Ecto neural progenitor cell (in vitro differentiated cells): ENCODE measurements at places on chromosomes 7 and 10.

- no peak for DNase-seq
These were observed 37.1 kb downstream of the SLC25A13 start for GRCh38 chr7:96284835-96285234.

DNA sequence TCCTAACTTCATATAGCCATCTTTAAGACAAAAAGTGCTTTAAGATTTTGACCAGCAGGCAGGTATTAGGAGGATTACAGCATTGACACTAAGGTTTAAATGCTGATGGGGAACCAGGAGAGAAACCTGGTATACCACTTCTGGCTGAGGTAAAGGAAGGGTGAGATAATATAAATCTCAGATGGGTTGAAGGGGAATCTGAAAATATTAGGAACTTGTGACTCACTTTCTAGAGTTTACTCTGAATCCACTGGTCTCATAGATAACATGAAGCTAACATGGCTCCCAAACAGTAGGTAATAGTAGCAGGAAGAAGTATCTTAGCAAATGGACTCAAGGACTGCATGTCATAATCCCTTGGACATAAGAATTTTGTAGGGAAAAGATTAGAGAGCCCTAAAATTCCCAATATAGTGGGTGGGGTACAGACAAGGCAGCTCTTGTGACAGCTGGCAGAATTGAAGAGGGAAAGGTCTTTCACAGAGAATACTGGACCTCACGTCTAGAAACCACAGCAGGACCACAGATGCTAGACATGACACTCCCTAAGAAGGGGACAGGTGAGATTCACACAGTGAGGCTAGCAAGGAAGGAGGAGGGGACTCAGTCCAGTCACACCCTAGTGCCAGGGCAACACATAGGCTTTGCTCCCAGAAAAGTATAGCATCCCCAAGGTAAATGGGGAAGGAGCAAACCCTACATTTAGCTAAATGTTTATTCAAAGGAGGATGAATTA, 3.5 kb downstream of the PTTG1IP2 start:
- DNase-seq: no peak

- DNase-seq: no peak
These were observed 71.5 kb upstream of the ANLN start for GRCh38 chr7:36318116-36318515.

DNA sequence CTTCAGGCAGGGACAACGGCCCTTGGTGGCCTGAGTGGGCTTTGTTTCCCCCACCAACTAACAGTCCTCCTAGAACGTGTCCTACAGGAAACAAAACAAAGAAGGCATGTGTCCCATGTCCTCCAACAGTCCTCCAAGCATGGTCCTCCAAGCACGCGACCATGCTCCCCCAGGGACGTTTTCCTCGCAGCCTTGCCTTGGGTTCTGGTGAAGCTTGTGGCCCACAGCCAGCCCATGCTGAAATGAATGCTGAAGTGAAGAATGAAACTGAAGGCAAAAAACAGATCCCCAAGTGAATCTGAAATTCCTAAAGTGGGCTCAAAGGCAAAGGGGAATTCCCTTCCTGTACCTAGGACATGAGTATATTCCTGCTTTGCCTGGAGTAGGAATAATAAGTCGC, 176.6 kb downstream of the JCAD start:
- DNase-seq: no peak

DNA sequence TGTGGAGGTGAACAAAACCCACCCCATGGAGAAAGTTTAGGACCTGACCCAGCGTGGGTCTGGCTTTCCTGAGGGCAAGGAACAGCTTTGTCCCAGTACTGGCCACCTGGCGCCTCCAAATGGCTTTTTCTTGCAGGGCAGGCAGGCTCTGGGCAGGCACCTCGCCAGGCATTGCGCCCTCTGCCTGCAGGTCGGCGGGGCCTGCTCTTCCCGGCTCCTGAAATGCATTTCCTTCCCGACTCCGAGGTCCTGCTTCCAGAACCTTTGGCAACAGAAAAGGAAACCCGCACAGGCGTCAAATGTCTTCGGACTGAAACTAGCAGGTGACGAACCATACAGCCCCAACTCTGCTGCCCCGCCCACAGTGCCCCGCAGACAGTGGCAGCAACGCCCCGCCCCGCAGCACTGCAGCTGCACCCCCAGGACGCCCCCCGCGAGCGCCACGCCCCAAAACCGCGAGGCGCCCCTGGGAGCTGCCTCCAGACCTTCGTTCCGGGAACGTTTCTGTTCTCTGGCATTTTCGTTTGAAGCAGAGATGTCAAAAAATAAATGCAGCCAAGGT, 65.5 kb downstream of the C10orf143 start:
- peak; percentile 57 for DNase-seq

DNA sequence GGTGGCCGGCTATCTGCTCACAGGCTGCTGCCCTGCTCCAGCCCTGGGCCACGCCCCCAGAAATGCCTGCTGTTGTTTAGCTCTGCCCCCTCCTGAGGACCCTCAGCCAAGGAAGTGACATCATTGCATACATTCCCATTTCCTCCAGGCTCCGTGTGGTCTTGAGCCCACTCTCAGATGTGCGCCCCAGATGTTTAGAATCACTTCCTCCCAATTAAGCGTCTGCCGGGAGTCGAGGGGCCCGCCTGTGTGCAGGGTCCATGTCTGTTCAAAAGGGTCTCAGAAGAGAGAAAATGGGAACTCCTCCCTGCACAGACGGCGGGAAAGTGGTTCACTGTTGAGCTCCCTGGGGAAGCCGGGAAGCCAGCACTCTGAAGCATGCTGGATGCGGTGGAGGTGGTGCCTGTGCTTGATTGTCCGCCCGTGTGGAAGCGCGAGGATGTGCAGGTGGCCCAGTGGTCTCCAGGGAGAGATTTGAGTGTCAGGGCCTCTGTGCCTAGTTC, 116.9 kb upstream of the PPIF start:
- peak; percentile 77 for DNase-seq

DNA sequence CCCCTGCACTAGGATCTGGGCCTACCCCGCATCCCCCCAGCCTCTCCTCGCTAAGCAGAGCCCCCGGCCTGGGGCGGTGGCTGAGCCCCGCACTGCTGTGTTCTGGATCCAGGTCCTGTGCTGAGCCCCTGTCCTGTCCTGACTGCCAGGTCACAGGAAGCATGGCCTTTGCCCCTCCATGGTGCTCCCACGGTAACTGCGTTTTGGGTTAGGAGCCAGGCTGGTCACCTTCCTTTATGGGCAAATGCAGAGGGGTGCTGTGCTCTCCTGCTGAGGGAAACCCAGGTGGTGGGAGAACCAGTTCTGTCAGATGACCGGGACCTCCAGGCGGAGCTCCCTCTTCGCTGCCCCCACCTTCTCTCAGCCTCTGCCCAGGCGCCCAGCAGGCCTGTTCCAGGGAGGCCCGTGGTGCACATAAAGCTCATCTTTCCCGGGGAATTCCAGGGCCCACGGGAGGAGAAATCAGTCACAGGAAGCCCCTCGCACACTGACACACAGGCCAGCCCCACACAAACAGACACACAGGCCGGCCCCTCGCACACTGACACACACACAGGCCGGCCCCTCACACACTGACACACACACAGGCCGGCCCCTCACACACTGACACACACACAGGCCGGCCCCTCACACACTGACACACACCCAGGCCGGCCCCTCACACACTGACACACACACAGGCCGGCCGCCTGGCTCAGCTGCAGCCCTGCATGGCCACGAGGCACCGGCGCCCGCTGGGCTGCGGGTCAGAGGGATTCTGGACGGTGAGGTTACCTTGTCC, 75.6 kb downstream of the CFAP46 start:
- DNase-seq: no peak

- DNase-seq: no peak
These were observed 201.7 kb downstream of the SKAP2 start for GRCh38 chr7:26662646-26663045.

GRCh38 chr10:13100349-13101294, 659 bp downstream of the OPTN start:
- no peak for DNase-seq

DNA sequence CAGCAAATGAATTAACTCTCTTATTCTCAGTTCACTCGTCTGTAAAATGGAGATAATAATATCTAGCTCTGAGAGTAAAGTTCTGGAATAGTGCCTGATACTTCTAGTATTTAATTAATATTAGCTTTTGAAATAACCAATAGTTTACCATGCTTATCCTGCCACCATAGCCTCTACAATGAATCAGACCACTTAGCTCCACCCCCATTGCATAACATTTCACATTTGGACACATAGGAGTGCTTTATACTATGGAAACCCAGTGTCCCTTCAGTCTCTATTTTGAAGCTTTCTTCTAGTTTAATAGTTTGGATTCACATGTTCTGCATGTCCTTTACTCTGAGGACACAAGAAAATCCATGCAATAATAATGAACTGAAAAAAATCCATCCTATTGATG, 427.3 kb upstream of the C7orf33 start:
- no peak for DNase-seq

GRCh38 chr10:74329873-74330272, 178.9 kb downstream of the ADK start:
- DNase-seq: no peak

DNA sequence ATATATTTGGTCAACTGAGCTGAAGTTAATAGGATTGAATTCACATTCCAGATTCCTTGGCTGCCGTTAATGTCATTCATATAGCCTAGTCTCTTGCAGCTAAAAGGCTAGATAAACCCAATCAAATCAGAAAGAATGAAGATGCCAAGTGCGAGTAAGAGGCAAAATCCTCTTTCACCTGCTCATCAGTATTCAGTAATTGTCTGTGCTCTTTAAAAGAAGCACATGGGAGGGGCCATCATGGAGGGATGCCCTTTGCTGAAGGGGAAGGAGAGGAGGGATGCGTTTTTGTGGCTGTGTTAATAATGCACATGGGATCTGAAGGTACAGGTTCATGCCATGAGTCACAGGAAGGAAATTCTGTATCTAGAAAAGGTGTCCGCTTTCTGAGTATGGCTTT, 232.2 kb downstream of the TMEM178B start:
- DNase-seq: no peak

GRCh38 chr7:1052031-1052818, 7.9 kb downstream of the GPR146 start:
- DNase-seq: no peak

- DNase-seq: no peak
These were observed 360.5 kb downstream of the FGFR2 start for GRCh38 chr10:121237718-121238117.

- no peak for DNase-seq
These were observed 218.4 kb downstream of the KLF6 start for GRCh38 chr10:3566627-3567026.

DNA sequence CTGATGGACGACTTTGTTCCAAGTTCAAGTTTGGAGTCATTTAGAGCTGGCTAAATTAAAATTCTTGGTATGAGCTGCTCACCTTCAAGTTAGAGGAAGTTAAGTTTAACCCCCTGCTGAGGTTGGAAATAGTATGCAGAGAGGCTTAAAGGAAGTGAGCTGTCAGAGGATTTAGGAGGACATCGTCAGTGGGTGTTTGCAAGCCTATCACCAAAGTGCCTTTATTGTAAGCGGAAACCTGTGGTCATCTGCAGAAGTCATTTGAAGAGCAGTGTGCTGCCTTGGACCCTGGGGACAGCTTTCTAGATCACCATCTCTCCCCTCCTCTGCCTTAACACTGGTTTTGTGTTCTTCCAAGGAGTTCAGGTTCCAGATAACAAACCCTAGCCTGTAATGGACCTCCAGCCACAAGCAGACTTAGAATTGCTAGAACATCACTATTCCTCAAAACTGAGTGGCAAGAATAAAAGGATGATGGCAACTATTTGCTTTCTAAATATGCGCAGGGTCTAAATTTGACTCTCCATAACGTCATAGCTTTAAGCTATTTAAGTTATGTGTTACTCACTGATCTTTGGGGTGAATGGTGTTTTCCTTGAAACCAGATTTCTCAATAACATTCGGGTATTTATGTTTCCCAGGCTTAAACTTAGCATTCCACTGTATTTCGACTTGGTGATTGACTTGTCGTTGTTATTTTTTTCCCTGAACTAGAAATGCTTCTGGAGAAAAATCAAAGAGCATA, 93.4 kb downstream of the SLC39A12 start:
- DNase-seq: no peak

DNA sequence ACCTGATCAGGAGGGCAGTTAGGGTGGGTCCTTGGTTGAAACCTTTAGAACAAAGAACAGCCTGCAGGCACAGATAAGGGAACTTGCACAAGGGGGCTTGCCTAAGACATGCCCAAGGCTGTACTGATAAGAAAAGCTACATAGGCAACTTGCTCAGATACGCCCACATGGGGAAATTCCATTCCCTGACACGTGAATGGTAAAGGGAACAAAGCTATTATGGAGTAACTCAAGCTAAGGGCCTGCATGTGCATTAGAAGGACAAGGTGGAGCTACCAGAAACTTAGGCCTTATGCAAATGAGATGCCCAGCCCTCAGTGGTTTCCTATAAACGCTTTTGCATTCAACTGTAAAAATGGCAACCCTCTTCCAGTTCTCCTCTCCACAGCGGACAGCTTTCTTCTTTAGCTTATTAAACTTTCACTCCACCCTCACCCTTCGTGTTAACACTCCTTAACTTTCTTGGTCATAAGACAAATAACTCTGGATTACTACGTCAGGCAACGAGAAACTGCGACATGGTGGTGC, 1192.1 kb upstream of the CELF2 start:
- DNase-seq: no peak

GRCh38 chr7:35485436-35485835, 209.5 kb downstream of the HERPUD2 start:
- DNase-seq: no peak

GRCh38 chr7:94957061-94957460, 49.7 kb downstream of the PPP1R9A start:
- DNase-seq: no peak

GRCh38 chr10:129848696-129849451, 115.2 kb downstream of the EBF3 start:
- no peak for DNase-seq

- DNase-seq: no peak
These were observed 90.1 kb downstream of the FAM53B start for GRCh38 chr10:124653811-124654651.

DNA sequence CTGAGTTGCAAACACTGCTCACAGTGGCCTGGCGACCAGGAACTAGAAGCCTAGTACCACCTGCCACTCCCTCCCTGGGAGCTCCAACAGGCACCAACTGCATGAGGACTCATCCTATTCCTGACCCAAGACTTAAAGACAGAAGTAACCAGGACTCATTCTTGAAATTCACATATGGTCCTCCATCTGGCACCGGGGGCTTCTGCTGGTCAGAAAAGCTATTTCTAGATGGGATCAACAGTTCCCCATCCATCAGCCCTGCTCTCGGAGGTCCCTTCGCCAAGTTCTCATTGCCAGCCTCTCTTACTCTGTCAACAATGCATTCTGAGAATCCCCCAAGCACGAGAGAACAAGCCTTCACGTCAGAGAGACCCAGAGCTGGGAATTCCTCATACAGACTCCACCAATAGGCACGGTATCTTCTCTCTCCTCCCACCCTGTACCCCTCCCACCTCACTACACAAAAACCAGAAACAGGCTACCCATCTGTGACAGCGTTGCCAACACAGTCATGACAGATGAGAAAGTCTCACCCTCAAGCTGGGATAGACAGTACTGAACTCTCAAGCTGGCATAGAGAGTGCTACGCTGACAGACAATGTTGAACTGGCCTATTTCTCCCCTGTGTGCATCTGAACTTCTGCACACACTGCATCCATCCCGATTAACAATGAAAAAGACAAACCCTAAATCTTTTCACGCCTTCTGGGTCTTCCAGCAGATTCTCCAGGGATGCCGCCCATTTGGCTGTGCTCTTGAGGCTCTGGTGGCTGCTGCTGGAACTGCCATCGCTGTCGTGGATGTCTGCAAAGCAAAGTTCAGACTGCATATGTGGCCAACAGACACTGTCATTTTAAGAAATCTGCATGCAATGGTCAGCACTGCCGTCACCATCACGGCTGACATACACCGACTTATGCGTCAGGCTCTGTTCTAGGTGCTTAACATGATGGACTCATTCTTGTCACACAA, 15.6 kb downstream of the RGS10 start:
- DNase-seq: no peak
